ENCODE measurements at places on chromosomes 7 and 10. TPM values are rescaled to one million over a fixed set of nuclear protein-coding genes. Genes with fewer than 3 reads are reported as not detected.

GATA3 gene
- total RNA-seq: 0.52 TPM

KRIT1 gene
- 33.2 TPM for total RNA-seq

OR13A1 gene
- 0.29 TPM for total RNA-seq

NEUROD6 gene
- not detected for total RNA-seq

ATP6V0A4 gene
- total RNA-seq: 0.41 TPM

TYW1B gene
- total RNA-seq: 2.3 TPM

TWIST1 gene
- total RNA-seq: 147 TPM

HTR5A gene
- 0.19 TPM for total RNA-seq

PNLIPRP3 gene
- not detected for total RNA-seq

All from motor neuron (in vitro differentiated cells).